CD14-positive monocyte (primary cell): ENCODE measurements at places on chromosomes 3 and 15.

DNA sequence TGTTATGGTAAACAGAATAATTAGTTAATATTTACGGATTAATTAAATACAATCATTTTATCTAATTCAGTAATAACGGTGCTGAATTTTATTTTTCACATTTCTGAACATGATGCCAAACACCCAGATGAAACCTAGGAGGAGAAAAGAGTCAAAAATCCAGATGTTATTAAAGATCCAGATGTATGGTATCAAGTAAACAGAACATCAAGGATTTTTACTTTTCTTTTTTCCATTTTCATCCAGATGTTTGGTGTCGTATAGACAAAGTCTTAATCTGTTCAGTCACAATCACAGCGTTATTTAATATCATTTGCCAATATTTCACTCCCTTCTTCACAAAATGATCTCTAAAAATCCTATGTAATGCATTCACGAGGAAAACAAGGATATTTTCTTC, 64.0 kb upstream of the NR2F2 start:
- DNase-seq: no peak

DNA sequence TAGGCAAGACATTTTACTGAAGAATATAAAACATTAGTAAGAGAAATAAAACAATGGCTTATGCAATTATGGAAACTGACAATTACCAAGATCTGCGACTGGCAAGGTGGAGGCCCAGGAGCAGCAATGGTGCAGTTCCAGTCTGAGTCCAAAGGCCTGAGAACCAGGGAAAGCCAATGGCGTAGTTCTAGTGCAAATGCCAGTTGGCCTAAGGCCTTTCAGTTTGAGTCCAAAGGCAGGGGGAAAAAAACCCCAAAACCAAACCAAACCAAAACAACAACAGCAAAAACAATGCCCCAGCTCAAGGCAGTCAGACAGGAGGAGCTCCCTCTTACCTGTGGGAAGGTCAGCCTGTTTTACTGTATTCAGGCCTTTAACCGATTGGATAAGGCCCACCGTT, 72.6 kb downstream of the ST6GAL1 start:
- DNase-seq: no peak

- DNase-seq: no peak
Measured at GRCh38 chr3:127669541-127670228, 3.1 kb upstream of the ABTB1 start.

- DNase-seq: no peak
Measured at GRCh38 chr3:58079773-58080172, 71.6 kb downstream of the FLNB start.

GRCh38 chr3:153835540-153835939, 285.6 kb upstream of the ARHGEF26 start:
- DNase-seq: no peak

DNA sequence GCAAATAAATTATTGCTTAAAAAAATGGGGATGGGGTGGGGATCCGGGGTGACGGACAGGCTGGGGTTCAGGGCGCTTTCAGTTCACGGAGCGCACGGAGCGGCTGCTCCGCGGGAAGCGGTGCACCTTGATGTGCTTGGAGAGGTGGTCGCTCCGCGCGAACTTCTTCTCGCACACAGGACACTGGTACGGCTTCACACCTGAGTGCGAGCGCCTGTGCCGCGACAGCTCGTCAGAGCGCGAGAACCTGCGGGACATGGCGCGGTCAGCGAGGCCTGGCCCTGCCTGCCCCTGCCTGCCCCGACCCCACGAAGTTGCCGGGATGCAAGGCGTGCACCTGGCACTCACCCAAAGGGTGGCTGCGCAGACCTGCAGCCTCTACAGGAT, 13.6 kb downstream of the KLF15 start:
- no peak for DNase-seq

DNA sequence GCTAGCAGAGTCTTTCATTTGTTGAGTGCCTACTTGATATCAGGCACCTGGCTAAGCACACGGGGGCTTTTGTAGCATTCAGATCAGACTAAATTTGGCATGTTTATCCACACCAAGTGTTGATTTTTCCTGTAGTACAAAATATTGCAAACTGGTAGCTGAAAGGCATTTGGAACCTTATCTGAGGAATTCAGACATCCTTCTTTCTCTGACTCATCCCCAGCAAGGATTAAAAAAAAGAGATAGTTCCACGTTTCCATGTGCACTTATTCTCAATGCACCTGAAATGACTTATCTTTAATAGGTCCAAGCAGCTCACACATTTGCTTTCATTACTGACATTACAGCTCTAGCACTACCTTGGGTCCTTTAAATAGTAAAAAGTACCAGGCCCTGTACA, 786.0 kb upstream of the GRM7 start:
- DNase-seq: no peak

DNA sequence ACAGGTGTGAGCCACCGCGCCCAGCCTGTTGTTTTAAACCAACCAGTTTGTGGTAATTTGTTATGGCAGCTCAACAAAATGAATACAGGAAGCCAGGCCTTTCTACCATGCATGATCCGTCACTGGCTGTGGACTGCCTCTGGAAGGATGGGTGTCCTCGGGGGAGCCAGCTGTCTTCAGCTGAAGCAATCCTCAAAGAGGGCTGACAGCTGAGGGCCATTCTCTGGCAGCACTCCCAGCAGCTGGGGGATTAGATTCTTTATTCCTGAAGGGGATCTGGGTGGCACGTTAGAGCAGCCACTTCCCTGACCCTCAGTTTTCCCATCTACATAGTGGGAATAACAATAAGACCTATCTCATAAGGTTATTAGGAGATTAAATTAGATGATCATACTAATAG, 24.4 kb downstream of the POLR2M start:
- no peak for DNase-seq

DNA sequence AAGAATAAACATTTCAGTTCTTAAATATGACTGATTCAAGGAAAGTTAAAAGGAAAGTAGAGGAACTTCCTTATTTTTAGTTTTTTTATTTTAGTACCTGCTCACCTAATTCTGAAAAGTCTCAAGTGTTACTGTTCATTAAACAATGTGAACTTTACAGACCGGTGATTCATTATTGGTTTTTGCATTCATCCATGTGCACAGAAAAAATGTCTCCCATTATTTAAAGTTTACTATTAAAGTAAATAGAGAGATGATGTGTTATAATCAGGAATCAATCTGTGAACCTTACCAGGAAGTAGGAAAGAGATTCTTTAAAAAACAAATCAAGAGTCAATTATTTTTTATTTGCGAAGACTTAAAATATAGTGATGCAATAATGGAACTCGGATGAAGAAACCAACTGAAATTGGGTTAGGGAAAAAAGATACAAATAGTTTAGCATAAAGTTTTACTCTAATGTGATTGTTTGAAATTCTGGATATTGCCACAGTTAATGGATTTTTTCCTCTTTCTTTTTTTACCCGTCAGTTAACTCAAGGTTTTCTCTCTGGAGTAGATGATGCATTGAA, 119.4 kb upstream of the SAMMSON start:
- DNase-seq: no peak

DNA sequence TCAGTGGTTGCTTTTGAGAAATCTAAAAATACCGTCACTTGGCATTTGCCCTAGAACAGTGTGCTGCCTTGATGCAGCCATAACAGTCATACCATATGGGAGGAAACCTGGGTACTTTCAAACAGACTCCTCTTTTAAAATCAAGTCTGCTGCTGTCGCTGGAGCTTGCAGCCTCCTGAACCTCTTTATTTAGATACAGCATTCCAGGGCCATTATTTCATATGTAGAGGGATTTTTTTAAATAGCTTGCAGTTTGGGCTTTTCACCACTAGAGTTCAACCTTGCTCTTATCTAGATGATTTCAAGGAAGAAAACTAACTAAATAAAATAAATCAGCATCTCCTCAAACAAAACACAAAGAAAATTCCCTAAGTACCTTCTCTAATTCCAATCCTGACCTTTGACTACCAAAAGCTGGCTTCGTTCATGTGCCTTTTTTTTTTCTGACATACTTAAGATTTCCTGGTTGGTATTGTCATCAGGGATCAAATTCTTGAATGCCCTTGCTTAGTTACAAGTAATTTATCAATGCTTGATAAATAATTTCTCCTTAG, 111.6 kb downstream of the KBTBD8 start:
- no peak for DNase-seq

- no peak for DNase-seq
Measured at GRCh38 chr3:41307065-41307464, 107.8 kb downstream of the CTNNB1 start.

- DNase-seq: no peak
Measured at GRCh38 chr15:91252322-91252721, 152.3 kb downstream of the SV2B start.

DNA sequence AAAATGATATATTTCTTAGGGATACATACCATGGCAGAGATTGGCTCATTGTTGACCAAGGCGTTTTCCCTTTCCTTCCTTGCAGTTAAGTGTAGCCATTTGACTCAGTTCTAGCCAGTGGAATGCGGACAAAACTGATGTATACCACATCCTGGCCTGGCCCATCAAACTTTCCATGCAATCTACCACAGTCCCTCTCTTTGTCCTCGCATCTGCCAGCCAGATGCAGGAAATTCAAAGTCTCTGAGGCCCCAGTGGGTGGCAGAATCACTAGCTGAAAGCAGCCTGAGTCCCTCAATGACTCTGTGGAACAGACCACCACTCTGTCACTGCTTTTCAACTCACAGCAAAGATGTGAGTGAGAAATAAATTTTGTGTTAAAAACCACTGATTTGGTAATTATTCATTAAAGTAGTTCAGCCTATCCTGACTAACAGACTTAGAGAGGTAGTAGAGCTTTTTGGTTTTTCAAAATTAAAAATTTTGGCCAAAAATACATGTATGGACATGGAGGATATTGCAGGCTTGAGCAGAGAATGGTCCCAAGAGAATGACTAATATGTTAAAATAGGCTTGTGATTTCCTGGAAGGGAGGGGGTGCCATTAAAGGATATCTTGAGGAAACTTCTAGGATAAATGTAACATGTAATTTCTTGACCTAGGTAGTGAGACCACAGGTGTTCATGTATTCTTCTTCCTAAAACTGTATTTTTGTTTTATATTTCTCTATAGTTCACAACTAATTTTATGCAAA, 10.9 kb downstream of the LRRFIP2 start:
- no peak for DNase-seq

DNA sequence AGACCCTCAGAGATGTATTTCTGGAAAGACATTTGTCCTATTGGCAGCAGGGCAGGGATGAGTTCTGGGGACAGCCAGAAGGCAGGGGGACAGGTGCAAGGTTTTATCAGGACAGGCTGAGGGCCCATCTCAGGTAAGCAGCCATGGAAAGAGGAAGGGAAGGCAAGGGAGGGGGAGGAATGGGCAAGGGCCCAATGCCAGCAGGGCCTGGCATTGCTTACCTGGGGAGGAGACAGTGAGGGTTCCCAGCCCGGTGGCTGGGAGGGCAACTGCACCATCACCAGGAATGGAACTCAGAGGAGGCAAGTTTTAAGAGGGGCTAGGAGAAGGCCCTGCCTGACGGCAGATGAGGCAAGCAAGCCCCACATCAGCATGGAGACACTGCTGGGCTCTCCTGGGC, 3.1 kb downstream of the ARPIN start:
- no peak for DNase-seq

GRCh38 chr3:76754247-76754646, 285.7 kb upstream of the ROBO2 start:
- no peak for DNase-seq

- peak; percentile 51 for DNase-seq
Measured at GRCh38 chr3:186986816-186987215, 56.5 kb downstream of the ST6GAL1 start.

DNA sequence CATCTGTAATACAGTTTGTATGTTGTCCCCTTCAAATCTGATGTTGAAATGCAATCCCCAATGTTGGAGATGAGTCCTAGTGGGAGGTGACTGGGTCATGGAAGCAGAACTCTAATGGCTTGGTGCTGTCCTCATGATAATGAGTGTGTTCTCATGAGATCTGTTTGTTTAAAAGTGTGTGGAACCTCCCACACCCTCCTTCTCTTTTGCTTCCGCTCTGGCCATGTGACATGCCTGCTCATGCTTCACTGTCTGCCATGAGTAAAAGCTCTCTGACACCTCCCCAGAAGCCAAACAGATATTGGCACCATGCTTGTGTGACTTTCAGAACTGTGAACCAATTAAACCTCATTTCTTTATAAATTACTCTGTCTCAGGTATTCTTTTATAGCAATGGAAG, 794.0 kb upstream of the CFAP20DC start:
- DNase-seq: no peak

DNA sequence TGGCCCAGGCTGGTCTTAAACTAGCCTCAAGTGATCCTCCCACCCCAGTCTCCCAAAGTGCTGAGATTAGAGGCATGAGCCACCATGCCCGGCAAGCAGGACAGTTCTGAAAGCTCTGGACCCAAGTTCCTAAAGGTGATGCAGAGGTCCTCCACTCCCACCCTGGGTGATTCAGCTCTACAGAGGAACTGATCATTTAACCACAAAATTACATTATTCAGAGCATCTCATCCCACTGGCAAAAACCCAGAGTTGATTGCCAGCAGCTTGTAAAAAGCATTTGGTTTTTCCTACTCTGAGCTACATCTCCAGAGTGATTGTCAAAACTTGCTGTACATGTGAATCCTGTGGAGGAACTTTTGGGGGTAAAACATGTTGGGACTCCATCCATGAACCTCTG, 60.2 kb downstream of the SLTM start:
- DNase-seq: peak; percentile 48

DNA sequence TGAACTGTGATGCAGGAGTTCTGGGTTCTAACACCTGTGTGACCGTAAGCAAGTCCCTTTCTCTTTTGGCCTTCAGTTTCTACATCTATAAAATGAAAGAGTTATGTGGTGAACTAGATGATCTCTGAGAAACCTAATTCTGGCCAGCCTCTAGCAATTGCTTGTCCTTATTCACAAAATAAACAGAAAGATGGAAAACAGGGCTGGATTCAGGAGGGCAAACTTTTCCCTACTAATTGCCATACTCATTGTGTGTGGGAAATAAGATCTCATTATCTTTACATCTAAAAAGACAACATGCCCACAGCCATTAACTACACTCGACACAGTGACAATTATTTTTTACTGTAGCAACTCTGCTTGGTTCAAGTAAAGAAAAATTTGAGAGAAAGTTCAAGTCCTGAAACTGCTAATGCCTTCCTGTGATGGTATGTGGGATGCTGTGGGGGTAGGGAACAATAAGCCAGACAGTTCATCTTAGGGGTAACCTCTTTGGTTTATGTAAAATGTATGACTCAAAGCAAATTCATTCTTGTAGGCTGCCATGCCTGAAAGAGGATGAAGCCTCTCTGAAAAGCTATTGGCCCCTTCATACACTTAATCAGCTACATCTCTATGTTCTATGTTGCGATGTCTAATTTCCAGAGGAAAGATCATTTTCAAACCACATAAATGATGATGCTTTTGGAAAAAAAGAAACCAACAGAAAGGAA, 177.6 kb upstream of the BCL6 start:
- no peak for DNase-seq

GRCh38 chr15:101494251-101494796, 4.8 kb upstream of the PCSK6 start:
- DNase-seq: no peak

DNA sequence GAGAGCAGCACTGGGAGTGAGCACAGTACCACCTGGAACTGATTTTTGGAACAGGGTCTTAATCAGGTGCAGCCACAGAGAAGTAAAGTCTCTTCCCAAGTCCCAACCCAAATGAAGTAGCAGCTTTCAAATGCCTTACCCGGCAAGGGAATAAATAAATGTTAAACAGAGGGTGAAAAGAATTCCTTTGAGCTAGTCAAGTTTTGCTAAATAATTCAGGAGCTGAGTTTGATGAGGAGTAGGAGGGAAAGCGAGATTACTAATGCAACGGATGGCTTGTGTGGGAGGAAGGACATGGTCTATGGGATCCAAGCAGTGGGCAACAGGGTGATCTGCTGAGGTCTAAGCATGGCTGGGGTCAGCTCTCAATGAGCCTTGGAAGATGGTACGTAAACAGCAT, 204.5 kb upstream of the ST8SIA2 start:
- no peak for DNase-seq

GRCh38 chr15:75198560-75199356, 2.9 kb upstream of the C15orf39 start:
- peak; percentile 66 for DNase-seq
